HAP-1 (cell line): ENCODE measurements at places on chromosomes 6 and 20.
A peak's percentile ranks its signal among the peaks of the same experiment; 100 is the strongest.

DNA sequence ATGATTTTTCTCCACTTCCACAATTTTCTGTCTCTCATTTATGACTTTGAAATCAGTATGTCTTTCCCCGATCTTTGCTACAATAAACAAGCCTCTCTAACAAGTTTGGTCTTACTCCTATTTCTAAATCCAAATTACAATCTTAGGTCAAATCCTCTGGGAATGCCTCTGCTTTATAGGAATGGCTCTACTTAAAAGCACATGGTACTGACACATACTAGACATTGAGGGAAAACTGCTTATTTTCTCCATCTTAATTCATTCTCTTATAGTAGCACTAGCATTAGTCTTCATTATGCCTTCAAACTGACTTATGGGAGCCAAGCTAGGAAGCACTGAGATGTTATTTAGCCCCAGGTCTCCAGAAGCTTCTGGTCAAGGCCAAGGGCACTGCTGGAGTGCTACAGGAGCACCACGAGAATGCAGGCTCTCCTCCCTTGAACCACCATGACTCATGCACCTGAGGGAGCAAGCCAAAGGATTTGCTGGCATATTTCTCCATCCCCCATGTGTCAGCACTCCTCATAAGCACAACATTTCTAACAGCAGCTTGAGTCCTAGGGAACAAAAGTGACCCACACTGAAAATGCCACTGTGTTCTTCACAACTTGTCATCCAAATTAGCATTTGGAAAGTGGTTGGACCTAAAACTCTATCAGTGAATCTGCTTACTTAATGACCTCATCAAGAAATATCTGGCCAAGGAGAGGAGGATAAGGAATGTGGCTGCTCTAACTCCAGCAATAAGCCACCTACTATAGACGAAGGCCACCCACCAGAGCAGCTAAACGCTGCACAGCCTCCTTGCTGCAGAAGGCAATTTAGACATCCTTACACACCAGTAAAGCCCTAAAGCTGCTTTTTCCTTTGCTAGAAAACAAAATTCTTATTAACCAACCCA, 156.8 kb upstream of the KCNQ5 start:
- DNase-seq = no peak

- DNase-seq = no peak
Observed at GRCh38 chr6:50096296-50096695, 46.6 kb upstream of the DEFB112 start.

- no peak for DNase-seq
Observed at GRCh38 chr6:52508261-52508739, 68.6 kb downstream of the TRAM2 start.

- no peak for DNase-seq
Observed at GRCh38 chr6:144834426-144835038, 549.4 kb downstream of the UTRN start.

- DNase-seq = no peak
Observed at GRCh38 chr6:142975365-142975764, 30.4 kb upstream of the HIVEP2 start.

DNA sequence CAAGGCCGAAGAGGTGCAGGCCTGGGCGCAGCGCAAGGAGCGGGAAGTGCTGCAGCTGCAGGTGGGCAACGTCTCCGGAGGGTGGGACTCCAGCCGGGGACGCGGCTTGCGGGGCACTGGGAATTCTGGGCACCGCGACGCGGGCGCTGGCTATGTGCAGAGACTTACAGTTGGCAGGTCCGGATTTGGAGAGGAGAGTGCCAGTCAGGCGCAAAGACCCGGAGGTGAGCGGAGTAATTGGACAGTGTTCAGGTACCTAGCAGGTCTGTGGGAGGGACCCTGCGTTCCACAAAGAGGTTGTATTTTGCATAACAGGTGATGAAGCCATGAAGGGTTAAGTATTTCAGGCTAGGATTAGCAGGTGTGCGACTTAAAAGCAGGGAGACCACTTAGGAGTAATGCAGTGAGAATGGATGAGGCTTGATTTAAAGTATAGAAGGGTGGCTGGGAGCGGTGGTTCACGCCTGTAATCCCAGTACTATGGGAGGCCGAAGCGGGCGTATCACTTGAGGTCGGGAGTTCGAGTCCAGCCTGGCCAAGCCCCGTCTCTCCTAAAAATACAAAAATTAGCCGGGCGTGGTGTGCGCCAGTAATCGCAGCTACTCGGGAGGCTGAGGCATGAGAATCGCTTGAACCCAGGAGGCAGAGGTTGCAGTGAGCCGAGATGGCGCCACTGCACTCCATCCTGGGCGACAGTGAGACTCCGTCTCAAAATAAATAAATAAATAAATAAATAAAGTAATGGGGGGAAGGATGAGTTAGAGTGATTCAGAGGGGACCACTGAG, 1.0 kb downstream of the MRPS26 start:
- DNase-seq = peak; percentile 53

DNA sequence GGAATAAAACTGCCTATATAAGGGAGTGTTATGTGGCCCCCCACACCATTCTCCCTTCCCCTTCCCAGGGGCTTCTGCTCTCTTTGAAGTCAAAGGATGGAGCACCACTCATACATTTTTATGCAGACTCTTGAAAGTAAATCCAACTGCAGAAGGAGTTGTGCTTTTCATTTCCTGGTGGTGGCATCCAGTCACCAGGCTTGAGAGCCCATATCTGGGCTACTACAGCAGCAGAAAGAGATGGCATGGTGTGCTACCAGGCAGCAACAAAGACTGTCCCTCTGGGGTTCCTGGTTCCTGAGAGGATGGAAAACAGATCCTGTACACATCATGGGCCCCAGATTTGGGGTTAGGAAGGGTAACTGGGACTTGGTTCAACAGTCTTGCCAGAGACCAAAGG, 226.4 kb downstream of the CLIC5 start:
- DNase-seq = no peak

DNA sequence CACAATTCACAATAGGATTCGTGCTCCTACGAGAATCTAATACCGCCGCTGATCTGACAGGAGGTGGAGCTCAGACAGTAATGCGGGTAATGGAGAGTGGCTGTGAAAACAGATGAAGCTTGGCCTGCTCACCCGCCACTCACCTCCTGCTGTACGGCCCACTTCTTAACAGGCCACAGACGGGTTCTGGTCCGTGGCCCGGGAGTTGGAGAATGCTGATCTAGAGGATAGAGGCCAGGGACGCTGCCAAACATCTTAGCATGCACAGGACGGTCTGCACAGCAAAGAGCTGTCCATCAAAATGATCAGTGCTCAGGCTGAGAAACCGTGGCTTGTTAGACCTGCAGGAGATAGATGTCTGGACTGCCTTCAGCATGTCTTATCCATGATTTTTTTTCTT, 186.4 kb downstream of the SASH1 start:
- DNase-seq = no peak

DNA sequence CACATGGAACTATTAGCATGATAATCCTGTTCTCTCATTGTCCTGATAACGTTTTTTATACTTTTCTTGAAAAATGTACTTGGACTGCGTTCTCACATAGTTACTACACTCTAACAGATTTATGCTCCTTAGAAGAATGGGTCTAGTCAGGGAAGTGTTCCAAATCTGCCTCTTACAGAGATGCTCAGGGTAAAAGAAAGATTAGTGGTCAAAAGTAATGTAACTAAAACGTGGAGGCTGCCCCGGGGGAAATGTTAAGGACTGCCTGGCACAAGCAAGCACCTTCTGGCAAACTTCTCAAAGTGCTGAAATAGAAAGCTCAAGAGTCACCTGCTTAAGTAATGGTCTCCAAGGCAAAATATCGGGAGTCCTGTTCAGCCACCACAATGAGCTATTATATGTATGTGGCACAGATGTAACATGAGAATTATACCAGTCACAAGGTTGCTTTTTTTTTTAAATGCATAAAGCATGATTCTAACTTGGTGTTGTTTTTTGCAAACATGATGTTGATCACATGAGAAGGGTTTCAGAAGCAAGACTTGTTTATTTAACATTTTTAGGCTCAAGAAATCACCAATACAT, 244.5 kb upstream of the JARID2 start:
- no peak for DNase-seq

DNA sequence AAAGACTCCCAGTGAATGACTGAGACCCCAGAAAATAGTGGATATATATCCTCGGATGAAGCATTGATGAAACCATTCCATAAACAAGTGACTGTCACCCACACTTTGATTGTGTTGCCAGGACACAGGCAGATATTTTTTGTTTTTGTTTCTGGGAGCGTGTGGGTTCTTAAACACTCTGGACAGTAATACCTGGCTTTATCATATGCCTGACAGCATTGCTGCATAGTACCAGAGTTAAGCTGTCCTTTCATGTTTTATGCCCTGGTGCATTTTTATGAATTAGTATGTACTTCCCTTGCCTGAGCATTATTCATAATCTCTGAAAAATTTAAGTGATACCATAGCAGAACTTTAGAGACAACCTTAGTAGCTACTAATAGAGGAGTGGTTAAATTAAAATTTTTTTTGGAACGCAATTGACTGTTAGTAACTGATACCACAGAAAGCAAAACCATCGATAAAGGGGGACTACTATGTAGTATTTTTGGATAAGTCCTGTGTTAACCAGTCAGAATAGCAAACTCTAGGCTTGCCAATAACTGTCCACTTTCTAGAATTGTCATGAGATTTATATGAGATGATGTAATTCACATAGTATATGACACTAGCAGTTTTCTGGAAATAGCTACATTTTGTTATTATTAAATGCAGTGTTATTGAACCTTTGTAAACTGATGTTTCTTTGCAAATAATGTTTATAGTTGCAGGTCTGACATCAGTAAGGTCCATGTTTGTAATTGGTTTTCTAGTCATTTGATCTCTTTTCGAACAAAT, 30.4 kb downstream of the SENP6 start:
- DNase-seq = no peak

GRCh38 chr6:7590918-7591302, 912 bp downstream of the SNRNP48 start:
- no peak for DNase-seq

DNA sequence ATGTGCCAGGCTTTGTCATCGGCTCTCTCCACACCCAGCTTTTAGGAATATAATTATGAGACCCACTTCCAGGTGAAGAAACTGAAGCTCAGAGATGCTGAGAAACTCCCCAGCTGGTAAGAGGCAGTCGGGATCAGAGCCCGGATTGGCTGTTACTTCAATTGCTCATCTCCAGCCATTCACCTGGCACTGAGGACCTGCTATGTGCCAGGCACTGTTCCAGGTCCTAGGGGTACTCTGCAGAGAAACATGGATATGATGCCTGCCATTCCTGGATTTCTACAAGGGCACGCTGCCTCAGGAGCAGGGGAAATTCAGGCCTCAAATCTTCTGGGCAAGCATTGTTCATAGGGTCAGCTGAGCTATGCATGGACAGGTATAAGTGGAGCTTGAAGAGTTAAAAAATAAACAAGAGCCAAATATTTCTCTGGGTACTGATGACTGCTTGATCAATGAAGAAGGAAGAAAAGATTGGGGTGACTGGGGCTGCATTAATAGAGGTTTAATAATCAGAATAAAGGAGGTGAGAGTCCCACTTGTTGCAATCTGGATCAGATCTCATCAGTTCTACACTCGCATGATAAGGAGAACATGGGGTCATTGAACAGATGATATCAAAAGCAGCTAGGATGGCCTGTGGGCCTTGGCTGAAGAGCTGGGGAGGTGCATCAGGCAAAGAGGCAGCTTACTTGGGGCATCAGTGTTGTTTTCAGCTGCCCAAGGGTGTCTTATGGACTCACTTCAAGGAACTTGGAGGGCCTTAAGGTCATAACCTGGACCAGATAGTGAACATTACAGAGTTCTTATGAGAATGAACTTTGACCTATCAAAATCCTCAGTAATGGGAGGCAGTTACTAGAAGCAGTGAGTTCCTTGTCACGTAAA, 80.9 kb upstream of the TOX2 start:
- no peak for DNase-seq

GRCh38 chr20:49603209-49603627, 35.3 kb upstream of the PTGIS start:
- no peak for DNase-seq

DNA sequence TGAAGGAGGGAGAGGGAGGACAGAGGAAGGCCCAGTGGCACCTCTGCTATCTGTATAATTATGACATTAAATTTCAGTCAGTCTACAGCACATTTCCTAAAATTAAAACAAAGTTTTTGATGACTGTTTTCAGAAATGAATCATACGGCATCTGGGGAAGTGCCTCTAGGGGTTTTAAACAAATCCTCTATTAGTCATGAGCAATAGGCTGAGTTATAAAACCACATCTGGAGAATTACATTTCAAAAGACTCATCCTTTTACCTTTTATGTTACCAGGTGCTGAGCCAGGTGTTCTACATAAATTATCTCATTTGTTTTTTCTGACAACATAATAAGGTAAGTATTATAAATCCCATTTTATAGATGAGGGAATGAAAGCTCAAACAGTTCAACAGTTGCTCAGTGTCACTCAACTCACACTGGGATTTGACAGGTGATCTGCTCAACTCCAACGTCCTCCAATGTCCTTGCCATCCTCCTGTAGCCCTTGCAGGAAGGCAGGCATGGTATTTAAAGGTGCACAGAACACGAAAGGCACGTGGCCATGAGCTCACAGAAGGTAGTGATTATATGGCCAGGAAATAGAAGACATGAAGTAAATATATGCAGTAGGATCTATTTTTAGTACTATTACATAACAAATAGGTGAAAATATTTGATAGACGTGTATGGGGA, 184.2 kb upstream of the MAN1A1 start:
- no peak for DNase-seq

DNA sequence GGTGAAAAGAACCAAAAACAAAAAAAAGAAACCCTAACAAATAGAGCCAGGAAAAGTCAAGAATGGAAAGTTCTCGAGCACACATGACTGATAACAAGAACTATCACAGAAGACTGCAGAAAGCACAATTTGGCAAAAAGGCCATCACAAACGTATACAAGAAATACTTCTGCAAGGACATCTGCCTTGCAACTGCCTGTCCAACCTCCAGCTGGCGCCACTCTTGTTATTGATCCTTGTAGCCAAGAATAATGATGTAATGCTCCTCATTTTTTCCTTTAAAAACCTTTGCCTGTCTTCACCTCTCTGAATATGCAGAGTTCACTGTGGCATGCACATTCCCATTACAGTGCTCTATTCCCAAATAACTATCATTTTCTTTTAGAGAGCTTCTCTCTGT, 87.9 kb upstream of the BMP5 start:
- no peak for DNase-seq

- DNase-seq = no peak
Observed at GRCh38 chr6:120965814-120966213, 368.5 kb downstream of the TBC1D32 start.
